ENCODE measurements at places on chromosomes 6 and 20.

- no peak for DNase-seq
Measured at GRCh38 chr6:329888-330691, 37.8 kb downstream of the DUSP22 start.

- DNase-seq, result no peak
Measured at GRCh38 chr20:22795433-22795832, 211.1 kb upstream of the FOXA2 start.

DNA sequence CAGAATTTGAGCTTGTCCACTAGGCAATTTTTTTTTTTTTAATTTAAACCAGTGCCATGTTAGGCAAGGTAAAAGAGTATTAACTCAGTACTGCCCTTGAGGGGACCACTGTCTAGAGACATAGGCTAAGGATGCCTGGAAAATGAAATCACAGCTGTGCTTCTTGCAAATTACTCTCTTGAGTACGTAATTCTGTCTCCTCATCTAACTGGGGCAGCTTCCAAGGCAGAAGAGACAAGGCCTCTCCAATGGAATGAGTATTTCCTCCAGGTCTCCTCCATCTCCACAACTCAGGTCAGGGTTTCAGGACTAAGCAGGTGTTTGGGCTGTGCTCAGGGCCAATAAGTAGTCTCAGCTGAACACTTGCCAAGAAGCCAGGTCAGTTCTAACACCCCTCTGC lies 33.8 kb upstream of the MRPS10 start:
- DNase-seq, result no peak

GRCh38 chr6:137751768-137752560 lies 115.1 kb upstream of the TNFAIP3 start:
- DNase-seq, result no peak

- DNase-seq, result no peak
Measured at GRCh38 chr6:45299096-45299581, 29.0 kb upstream of the RUNX2 start.

DNA sequence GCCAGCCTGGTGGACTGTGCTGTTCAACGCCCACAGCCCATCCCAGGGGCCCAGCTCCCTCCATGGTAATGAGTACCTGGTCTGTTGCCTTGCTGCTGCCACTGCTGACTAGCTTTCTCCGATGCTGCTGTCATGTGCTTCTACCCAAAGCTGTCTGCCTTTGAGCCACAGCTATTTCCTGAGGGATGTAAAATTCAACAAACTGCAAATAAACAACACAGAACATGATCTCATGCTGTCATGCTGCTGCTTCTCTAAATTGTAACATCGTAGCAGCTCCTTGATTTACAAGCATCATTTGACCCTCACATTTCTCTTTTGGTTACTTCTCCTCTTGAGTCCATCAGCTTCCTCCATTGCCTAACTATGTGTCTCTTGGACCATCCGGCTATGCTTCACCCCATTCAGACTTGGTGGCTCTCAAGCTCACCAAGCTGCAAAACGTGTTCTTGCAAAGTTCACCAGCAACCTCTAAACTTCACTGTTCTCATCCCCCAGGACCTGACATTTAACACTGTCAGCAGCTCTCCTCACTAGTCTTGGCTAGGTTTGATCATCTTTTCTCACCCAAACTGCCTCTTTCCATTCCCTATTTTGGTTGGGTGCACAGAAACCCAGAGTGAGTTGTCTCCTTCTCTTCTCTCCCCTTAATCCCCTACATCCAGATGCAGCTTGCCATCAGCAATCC lies 54.6 kb downstream of the FYN start:
- DNase-seq, result no peak

DNA sequence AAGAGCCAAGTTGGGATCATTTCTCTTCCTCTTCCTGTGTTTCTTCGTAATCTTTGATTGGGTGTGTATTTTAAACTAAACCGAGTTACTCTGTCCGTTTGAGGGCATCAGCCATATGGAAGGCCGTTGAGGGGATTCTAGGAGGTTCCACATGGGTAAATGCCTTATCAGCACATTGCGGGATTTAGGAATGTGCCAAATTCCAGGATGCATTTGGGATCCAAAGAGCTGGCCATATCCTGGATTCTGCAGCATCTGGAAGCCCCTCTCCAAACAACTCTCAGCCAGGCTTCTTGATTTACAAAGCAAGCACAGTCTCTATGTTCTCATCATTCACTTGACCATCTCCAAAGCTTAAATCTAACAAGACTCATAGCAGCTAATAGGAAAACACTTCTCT lies 67.6 kb upstream of the RIN2 start:
- DNase-seq, result no peak

- no peak for DNase-seq
Measured at GRCh38 chr20:31711179-31712111, 11.2 kb downstream of the BCL2L1 start.

DNA sequence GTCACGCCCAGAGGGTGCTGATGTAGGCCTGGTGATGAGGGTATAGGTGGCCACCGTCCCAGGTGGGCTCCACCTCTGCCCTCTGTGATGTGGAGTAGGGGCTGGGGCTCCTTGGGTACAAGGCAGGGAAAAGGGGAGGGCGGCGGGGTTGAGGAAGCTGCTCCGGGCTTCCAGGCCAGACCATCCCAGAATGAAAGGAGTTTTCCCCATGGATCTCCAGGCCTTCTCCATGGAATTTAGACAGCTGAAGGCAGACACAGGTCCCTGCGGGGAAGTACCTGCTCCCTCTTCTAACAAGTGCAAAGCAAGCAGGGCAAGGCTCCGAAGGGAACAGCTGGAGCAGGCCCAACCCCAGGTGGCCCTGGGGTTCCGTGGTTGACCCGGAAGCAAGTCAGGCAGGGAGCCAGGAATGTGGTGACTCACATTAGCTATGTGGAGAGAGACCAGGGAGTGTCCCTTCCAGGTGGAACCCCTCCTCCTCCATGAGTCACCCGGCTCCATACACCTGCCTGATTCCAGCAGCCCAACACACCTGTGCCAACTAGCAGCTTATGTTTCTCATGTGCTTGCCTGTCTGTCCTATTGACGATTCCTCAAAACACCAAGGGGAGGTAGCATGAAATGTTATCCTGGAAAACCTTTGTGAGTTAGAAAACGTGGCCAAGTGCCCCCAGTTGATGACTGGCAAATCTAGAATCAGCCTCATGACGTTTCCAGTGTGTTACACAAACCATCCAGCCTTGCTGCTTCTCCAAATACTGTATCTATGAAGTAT lies 59.7 kb upstream of the SNX9 start:
- DNase-seq, result no peak

DNA sequence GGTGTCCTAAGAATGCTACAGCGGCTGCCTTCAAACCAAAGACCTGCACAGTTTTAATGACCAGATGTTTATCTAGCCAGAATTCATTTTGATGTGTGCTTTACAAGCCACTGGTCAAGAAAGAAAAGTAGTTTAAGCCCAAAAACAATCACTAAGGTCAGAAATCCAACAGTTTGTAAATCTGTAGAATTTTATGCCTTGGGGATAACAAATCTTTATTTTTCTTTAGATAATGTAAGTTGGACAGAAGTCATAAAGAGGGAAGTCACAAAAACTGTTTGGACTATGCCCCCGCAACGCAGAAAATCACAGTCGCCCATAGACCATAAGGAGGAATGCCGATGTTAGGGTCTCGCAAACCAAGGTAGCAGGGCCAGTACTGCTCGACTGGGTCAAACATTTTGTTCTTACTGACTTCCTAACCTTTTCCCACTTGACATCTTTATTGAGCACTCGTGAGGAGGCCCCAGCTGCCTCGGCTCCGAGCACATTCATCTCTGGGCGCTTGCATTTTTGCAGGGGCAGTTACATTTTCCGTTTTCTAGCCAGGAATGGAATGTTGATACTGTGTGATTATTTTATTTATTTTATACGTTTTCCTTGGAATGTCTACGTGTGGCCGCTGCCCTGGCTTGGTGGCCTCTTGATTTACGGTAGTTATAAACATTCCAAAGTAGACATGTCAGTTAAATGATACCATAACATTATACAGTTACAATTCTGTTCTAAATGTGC lies 56.7 kb upstream of the APCDD1L start:
- no peak for DNase-seq

DNA sequence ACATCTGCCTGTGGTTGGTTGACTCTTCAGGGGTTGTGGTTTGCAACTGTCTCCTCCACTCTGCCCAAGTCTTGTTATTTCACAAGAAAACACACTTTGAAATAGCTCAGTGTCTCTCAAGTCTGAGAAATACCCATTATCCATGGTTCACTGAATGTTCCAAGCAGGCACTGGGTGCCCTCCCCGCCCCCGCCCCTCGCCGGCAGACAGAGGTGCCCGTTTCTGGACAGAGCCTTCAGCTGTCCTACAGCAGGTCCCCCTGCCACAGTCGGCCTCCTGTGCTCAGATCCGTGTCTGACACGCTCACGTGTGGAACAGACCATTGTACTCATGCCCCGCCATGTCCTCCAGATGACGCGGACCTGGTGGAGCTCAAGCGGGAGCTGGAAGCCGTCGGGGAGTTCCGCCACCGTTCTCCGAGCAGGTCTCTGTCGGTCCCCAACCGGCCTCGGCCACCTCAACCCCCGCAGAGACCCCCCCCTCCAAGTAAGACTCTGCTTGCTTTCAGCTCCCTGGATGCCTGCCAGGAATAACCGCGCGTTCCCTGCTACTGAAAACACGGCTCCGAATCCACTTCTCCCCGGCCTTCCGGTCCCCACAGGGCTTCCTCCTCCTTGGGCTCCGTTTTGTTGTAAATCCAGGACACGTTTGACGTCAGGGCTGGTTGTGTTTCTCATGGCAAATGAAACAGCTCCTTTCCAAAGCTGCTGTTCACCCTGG lies 81.4 kb downstream of the SERAC1 start:
- no peak for DNase-seq

DNA sequence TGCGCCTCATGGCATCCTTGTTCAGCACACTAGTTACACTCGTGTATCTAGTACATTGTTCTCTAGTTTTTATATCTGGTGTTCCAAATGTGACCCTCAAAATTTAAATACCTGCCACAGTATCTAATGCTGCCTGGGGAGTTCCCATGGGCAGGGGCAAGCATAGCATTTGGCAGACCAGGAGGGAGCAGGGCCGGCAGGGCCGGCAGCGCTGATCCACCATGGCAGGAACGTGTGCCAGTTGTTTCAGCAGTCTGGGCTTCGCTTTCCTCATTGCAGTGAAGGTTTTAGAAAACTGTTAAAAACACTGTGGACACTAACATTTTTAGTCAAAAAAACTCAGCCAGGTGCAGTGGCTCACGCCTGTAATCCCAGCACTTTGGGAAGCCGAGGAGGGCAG lies 19.2 kb downstream of the NANP start:
- DNase-seq, result no peak

- DNase-seq, result no peak
Measured at GRCh38 chr6:17473554-17473953, 80.2 kb downstream of the CAP2 start.

- DNase-seq, result no peak
Measured at GRCh38 chr20:47610945-47611250, 109.2 kb downstream of the NCOA3 start.

- DNase-seq, result no peak
Measured at GRCh38 chr20:54742193-54742592, 266.8 kb downstream of the DOK5 start.

GRCh38 chr6:77318256-77318655 lies 145.0 kb downstream of the HTR1B start:
- DNase-seq, result no peak

DNA sequence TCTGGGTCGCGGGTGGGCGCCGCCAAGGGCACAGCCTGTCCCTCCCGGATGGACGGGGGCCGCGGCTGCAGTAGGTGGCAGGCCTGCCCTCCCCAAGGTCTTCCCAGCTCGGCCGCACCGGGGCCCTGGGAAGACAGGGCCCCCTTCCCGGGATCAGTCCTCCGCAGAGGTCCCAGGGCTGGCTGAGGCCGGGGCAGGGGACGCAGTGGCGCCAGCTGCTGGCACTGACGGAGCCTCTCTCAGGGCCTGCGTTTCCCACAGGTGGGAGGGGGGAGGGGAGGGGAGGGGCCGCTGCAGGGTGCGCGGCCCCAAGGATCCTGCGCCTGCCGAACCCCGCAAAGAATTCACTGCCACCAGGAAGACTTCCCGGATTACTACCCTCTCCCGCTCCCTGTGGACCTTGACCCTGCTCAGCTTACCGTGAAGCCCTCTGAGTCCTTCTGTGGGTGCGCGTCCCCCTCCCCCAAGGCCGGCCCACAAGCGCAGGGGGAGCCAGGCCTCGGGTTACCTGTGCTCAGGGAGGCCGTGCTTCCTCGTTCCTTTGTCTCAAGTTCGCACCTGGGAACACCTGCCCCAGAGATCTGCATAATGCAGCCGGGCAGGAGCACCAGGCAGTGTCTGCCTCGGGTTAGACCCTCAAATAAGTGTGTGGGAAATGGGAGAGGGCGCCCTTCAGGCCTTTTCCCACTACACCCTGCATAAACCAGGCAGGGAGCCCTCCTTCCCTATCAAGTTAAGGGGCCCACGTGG lies 5.1 kb downstream of the LZTS3 start:
- no peak for DNase-seq

- no peak for DNase-seq
Measured at GRCh38 chr6:66948106-66948505, 1241.1 kb upstream of the EYS start.

DNA sequence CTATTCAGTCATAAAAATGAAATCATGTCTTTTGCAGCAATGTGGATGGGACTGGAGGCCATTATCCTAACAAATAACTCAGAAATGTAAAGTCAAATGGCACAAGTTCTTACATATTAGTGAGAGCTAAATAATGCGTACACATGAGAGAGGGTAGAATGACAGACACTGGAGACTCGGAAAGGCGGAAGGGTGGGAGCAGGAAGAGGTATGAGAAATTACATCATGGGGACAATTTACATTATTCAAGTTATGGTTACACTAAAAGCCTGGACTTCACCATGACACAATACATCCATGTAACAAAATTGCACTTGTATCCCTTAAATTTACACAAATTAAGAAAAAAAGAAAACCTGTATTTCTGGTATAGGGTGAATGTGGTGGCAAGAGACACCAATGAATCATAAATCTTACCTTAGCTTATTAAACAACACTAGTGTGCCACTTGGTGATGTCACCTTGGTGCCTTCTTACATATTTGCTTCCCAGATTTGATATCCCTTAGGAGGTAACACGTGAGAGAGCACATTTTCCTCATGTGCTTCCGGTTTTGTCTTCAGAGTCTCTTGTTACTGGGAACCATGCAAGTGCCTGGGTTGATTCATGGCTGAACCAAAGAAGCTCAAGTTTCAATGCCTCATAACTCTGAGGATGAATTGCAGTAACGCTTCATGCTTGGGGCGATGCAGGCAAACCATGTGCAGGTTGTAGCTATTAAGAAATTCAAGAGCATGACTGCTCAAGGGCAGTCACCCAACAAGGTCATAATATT lies 84.6 kb downstream of the DCDC2 start:
- DNase-seq, result no peak
